ENCODE measurements at places on chromosomes 12 and 14.

DNA sequence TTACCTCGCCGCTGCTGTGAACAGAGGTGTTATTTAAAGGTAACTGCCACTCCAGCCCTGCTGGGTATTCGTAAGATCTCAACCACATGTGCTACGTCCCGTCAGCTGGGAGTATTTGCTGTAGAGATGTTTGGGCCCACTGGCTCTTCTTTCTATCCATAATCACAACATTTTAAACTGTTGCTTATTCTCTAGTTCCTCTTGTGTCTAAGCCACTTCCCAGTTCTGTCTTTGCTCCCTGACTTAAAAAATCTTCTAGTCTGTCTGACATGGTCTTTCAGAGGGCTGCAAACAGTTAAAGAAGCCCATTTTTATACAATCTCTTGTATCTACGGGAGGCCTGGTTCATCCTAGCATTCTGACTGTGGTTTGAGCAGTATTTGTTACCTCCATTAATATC lies 33.2 kb upstream of the HELB start:
- DNase-seq, result no peak

GRCh38 chr14:99735189-99736135 lies 51.4 kb downstream of the CYP46A1 start:
- no peak for DNase-seq

DNA sequence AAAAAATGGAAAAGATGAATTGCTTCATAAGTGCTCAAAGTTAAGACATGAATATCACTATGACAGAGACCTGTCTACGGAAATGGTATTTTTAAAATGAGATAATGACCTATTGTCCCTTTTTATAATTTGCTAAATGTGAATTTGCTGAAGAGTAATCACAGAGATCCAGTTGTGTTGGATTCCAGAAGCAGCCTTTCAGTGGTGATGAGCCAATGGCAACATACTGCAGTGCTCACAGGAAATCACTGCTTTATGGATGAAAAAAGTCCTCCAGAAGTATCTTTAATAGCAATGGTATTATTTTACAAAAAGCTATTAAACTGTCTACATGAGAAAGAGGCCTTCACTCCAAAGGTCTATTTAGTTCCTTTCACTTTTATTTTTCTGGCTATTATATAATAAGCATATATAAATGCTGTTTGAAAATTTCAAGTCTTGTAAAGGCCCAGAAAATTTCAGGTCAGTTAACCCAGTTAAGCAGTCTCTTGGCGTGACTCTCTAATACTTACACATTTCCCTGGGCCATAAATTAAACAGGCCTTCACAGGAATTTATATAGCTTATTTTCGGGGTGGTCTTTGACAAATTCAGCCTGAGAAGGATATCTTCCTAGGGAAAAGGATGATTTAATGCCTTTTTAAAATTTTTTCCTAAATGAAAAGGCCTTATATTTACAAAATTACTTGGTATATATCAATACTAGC lies 55.4 kb downstream of the KCNJ8 start:
- DNase-seq, result no peak

- no peak for DNase-seq
Observed at GRCh38 chr14:75705014-75705413, 44.0 kb downstream of the TTLL5 start.

DNA sequence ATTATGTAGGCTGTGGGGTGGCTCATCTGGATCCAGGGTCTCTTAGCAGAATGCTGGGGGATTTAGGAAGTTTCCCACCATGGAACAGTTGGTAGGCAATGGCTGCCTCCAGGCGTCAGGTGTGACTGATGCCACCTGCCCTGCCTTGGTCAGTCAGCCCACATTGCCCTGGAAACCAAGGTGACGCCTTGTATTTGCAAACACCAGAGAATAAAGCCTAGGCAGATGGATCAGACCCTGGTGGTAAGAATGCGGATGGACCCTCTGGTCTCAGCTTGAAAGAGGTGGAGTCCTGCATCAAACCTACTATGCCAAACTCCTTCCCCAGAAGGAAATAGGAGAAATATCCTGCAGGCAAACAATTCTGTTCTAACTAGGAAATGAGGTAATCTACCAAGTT lies 38.2 kb downstream of the NCKAP5L start:
- DNase-seq, result no peak

DNA sequence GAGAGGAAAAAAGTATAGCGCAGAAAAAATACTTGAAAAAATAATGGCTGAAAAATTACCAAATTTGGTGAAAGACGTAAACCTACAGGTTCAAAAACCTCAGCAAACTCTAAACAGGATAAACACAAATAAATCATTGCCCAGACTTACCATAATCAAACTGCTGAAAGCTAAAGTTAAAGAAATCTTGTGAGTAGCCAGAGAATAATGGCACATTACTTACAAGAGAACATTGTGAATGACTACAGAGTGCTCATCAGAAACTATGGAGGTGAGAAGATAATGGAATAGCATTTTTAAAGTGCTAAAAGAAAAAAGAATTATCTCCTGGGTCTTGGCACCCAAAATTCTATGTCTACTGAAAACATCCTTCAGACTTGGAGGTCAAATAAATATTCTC lies 36.0 kb downstream of the ATF1 start:
- DNase-seq, result no peak

- DNase-seq, result no peak
Observed at GRCh38 chr14:23366426-23366921, 1.5 kb upstream of the EFS start.

DNA sequence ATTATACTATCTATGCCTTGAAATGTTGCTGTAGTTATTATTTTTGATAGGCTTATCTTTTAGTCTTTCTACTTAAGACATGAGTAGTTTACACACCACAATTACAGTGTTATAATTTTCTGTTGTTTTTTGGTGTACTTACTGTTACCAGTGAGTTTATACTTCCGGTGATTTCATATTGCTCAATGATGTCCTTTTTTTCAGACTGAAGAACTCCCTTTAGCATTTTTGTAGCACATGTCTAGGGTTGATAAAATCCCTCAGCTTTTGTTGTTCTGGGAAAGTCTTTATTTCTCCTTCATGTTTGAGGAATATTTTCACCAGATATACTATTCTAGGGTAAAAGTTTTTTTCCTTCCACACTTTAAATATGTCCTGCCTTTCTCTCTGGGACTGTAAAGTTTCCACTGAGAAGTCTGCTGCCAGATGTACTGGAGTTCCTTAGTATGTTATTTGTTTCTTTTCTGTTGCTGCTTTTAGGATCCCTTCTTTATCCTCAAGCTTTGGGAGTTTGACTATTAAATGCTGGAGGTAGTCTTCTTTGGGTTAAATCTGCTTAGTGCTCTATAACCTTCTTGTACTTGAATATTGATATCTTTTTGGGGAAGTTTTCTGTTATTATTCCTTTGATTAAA lies 41.5 kb upstream of the FERMT2 start:
- DNase-seq, result no peak

DNA sequence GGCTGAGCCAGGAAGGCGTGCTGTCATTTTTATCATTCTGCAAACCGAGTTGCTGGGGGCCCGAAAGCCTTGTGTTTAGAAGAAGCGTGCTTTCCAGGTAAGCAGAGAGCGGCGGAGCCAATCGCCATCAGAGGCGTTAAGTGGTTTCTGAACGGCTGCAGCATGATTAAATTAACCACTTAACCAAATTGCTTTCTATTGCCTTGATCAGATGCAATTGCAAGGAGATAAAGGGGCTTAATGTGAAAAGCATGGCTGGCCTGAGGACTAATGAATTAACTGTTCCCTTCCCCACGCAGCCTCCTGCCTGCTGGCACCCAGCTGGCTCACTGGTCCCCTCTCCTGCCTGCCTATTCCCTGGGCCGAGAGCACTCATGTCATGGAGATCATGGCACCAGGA lies 36.6 kb upstream of the CHGA start:
- DNase-seq, result no peak

- no peak for DNase-seq
Observed at GRCh38 chr14:35932659-35933159, 106.6 kb downstream of the BRMS1L start.

GRCh38 chr12:76450690-76451089 lies 102.5 kb upstream of the BBS10 start:
- DNase-seq, result no peak

DNA sequence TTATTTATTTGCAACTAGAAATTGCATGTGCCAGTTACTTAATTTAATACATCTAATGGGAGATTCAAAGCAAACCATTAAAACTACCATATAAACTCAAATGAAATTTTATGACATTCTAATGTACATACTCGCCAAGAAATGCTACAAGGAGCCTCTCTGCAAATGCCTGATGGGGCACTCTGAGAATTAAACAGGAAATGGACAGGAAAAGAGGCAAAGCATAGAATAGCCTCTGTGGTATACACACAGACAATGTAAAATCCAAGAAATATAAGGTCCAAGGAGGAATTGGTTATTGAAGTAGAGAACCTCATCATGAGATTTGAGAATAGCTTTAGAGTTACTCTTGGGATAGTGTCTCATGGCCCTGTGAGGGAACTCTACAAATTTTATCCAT lies 41.2 kb downstream of the RAB21 start:
- no peak for DNase-seq

GRCh38 chr12:117388951-117389446 lies 27.6 kb upstream of the NOS1 start:
- DNase-seq, result no peak

DNA sequence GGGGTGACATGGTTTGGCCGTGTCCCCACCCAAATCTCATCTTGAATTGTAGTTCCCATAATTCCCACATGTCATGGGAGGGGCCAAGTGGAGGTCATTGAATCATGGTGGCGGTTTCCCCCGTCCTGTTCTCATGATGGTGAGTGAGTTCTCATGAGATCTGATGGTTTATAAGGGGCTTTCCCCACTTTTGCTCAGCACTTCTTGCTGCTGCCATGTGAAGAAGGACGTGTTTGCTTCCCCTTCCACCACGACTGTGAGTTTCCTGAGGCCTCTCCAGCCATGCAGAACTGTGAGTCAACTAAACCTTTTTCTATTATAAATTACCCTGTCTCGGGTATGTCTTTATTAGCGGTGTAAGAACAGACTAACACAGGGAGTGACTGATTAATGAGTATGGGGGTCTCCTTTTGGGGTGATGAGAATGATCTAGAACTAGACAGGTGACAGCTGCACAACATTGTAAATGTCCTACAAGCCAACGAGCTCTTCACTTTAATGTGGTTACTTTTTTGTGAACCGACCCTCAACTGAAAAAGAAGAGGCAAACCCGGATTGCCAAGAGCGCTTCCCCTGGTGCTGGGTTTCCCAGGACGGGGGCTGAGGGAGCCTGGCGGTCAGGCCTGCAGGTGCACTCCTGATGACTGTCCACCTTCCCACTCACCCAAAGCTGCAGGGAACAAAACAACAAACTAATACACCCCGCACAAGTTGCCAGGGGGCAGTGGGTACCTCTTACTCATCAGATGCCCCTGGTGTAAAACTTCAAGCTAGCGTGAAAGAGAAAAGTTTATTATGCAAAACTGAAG lies 90.1 kb downstream of the NCOR2 start:
- no peak for DNase-seq

DNA sequence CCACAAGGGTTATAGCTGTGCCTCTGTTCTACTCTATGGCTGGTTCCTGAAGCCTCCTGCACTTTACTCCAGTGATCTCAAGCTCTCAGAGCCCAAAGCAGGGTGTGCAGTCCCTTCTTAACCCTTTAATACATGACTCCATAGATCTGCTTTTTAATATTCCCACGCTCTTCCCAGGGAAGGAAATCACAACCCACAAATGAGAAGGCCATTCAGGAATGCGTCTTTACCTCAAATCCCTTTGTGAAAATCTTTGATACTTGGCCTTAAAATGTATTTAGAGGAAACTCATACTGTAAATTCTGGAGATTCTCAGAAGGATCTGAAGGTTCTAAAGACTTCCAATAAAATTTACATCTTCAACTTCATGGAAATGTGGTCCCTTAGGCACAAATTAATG lies 17.0 kb downstream of the NID2 start:
- DNase-seq, result no peak

DNA sequence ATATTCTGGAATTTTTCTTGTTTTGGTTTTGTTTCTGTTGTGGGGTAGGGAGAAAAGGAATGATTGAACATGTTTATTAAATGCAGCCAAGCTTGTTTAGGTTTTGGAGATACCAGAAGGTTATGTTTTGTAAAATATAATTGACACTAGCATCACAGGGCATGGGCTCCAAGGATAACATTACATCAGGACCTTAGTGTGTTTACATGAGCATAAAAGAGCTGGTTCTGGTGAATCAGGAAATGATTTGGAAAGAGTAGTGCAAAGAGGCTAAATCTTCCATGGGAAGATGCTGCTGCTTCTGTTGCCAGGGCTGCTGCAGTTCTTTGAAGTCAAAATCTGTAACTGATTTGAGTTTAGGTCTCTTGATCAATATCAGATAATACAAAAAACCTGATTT lies 118.7 kb downstream of the ETNK1 start:
- no peak for DNase-seq
